ENCODE measurements at places on chromosomes 3 and 15.

GRCh38 chr15:62099094-62099601 lies 32.4 kb downstream of the C2CD4A start:
- DNase-seq, result no peak

DNA sequence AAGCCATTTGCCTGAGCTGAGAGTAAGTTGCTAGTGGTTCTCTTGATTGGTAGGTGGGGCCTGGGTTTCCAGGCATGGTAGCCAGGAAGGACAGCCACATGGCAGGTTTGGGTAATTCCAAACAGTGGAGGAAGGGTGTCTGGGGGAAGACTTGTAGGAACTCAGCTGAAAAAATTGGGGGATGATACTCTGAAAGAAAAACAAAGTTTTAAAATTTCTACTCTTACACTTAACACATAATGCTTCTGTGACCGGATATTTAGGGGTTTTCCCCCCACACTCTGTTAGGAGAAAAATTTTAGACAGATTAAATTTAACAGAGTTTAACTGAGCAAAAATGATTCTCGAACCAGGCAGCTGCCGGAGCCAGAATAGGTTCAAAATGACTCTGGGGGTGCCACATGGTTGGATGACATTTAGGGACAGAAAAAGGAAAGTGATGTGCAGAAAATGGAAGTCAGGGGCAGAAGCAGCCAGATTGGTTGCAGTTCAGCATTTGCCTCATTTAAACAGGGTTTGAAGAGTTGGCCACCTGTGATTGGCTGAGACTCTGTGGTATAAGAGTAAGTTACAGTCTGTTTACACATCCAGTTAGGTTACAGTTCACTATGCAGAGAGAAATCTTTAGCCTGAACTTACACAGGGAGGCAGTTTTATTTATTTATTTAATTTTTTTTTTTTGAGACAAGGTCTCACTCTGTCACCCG lies 8.1 kb downstream of the B2M start:
- DNase-seq, result no peak

DNA sequence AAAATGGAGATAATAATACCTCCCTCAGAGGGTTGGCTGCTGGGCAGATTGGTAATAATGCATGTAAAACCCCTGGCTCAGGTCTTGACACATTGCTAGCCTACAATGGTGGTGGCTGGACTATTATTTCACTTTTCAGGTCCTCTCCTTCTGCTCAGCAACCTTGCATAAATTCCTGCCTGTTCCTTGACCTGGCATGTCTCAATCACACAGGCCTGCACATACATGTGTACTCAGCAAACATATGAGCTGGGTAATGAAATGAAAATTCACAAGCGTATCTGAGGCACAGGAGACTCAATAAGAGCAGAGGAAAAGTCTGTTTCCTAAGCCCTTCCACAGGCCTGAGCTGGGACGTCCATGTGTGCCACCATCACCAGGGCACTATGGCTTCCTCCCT lies 17.4 kb downstream of the VPS18 start:
- no peak for DNase-seq

DNA sequence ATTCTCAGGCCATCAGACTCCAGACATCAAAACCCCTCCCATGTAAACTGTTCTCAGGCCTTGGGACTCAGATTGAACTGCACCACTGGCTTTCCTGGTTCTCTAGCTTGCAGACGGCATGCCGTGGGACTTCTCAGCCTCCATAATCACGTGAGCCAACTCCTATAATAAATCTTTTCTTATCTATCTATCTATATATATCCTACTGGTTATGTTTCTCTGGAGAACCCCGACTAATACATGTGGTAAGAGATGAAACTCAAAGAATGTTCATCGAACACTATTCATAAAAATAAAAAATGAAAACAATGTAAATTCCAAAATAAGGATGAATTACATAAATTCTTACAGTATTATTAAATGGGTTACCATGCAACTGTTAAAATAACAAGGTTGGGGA lies 84.5 kb upstream of the NTRK3 start:
- DNase-seq, result no peak

GRCh38 chr3:185900228-185900627 lies 37.6 kb downstream of the TRA2B start:
- DNase-seq, result no peak

Data from activated CD4-positive, CD25-positive, alpha-beta regulatory T cell (primary cell).